CD4-positive, alpha-beta memory T cell (primary cell): ENCODE measurements at places on chromosomes 3 and 15.

GRCh38 chr15:101810876-101811275 is 1.1 kb upstream of the OR4F15 start:
- DNase-seq, result no peak

GRCh38 chr3:105613120-105613519 is 246.4 kb downstream of the ALCAM start:
- DNase-seq, result no peak

DNA sequence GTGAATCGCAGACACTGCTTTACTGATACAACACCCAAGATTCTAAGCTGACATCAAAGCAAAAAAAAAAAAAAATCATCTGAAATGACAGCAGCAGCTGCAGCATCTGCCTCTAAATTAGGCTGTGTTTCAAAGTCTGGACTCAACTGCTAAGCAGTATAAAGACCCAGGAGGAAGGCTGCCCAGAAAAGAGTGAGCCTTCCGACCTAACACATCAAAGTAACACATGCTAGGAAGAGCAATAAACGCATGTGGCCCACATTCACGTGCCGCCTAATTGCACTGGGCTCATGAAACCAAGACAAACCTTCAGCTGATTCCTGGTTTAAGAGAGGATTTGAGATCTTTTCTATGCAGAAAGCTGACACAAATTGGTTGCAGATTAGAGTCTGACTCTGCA is 317.1 kb downstream of the ZIC4 start:
- no peak for DNase-seq

GRCh38 chr3:20353286-20353685 is 167.3 kb upstream of the SGO1 start:
- DNase-seq, result no peak

- DNase-seq, result no peak
Observed at GRCh38 chr3:62822905-62823304, 52.3 kb downstream of the CADPS start.

GRCh38 chr15:84979651-84980050 is 2.0 kb upstream of the PDE8A start:
- DNase-seq, result no peak

DNA sequence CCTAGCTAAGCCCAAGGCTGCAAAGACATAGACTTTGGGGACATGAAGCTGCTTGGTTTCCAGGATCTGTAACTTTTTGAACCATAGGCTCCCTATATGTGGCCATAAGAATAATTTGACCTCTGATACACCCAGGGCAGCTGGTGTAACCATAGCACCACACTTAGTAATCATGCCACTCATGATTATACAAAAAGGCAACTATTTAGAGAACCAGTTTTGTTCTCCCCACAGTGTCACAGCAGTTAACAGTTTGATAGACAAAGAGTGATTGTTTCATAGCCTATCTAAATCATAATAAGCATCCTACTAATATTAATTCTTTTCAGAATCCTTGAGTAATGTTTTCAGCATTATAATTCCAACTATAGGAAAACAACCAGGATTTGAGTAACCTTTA is 334.9 kb downstream of the NEK10 start:
- no peak for DNase-seq

- DNase-seq, result no peak
Observed at GRCh38 chr3:49445391-49445790, 16.3 kb upstream of the NICN1 start.

DNA sequence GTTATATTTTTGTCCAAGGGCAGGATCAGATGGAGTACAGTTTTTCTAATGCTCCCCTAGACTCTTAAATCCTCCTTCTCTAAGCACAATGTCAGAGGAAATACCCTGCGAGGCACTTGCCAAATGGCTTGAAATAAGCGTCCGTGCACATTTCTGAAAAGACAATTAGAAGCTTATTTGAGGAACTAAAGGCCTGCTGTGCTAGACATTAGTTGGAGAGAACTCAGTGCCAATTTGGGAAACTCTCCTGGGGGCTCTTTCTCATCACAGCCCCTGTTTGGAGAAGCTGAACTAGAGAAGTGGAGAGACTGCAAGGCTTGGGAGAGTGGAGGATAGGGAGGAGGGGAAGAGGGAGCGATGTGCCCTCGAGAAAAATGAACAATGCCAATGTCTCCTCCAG is 247.6 kb upstream of the C2CD4B start:
- no peak for DNase-seq

DNA sequence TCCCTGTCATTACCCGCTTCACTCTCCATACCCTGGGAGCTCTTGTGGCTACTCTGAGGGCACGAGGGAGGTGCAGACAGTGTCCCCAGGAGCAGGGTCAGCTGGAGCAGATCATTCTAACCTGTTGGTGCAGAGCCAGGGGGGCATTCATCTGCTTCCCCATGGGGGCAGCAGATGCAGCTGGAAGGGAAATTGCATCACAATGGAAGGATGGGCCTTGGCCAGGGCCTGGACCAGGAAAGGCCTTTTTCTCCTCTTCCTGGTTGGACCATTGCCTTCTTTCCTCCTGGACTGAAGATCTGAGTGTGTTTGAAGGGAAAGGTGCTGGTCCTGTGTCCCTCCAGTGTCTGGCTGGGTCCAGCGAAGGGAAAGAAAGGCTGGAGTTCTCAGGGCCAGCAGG is 55.7 kb downstream of the EPHB1 start:
- no peak for DNase-seq

- no peak for DNase-seq
Observed at GRCh38 chr3:196135693-196136639, 54.1 kb upstream of the TFRC start.

- peak; percentile 4 for DNase-seq
Observed at GRCh38 chr3:122100591-122101463, 45.7 kb downstream of the CD86 start.

- DNase-seq, result no peak
Observed at GRCh38 chr3:30268288-30268687, 338.1 kb upstream of the TGFBR2 start.

DNA sequence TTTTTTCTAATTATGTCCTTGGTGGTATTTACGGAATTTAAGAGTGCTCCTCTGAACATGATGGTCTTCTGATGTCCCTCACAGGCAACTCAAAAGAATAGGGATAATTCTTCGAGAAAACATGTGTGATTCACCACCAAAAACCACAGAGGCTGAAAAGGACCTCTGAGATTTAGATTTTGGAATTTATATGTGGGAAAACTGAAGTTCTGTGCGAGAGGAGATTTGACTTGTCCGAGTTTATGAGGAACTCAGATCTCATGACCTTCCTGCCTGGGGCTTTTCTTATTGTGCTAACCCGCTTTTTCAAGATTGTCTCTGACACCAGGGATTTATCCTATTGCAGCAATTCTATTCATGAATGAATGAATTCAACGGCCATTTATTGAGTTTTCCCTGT is 142.4 kb downstream of the FAM43A start:
- DNase-seq, result no peak

GRCh38 chr15:78000091-78000926 is 77.2 kb downstream of the TBC1D2B start:
- peak; percentile 80 for DNase-seq

GRCh38 chr3:189659571-189659970 is 28.4 kb downstream of the TP63 start:
- no peak for DNase-seq

DNA sequence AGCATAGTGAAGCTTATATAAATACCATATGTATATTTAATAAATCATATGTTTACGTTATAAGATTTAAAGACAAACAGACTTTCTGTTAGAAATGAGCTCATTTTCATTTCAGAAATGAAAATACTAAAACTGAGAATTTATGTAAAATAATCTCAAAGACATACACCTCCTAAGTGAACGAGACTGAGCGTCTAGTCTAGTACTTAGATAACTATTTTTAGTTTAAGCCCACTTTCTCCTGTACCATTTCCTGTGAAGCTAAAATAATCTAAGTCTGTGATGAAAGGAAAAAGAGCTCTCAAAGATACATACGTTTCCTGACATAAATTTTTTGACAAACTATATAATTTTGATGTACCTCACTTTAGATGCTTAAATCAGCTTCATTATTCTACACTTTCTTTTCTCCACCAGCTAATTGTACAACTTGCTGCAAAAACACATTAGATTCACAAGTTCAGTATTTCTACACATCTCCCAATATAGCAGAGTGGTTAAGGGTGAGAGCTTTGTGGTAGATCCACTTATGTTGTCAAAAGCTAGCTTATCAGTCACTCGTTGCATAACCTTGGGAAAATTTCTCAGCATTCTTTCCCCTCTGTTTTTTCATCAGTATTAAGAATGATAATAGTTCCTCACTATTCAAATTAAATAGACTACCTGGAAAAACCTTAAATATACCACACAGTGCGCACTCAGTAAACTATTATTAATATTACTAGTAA is 703.0 kb downstream of the PLOD2 start:
- DNase-seq, result no peak

- DNase-seq, result no peak
Observed at GRCh38 chr3:107124885-107125284, 252.4 kb upstream of the CCDC54 start.

- no peak for DNase-seq
Observed at GRCh38 chr3:140699516-140700231, 21.8 kb downstream of the TRIM42 start.

GRCh38 chr3:159872374-159873109 is 116.1 kb upstream of the IL12A start:
- no peak for DNase-seq

DNA sequence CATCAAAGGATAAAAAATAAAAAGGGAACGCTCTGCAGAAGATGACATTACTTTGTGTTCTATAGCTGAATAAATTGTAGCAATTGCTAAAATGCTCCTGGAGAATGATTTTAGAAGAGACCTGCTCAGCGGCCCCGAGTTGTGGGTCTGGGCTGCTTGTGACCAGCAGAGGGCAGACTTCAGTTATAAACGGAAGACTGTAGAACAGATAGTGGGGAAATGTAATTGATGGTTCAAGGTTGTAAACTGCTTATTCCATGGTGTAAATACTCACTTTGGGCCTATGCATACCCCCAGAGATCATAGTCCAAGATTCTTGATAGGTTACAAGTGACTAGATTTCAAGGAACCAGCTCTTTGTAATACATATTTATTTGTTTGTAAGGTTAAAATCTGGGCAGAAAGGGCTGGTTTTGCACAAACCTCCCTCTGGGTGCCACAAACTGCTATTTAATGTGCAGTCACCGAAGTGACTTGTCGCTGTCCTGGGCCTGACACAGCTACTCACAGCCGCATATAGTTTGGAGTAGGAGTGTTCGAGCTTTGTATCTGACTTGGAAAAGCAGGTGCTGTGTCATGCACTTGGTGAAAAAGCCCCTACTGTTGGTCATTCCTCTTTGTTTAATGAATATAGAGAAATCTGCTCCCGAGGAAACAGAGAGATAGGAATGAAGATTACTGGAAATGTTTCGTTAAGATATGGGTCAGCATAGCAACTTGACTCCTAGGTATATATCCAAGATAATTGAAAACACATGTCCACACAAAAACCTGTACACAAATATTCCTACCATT is 34.7 kb upstream of the NDUFB4 start:
- peak; percentile 70 for DNase-seq

- no peak for DNase-seq
Observed at GRCh38 chr15:67862750-67863441, 23.1 kb upstream of the RNU6-1 start.

DNA sequence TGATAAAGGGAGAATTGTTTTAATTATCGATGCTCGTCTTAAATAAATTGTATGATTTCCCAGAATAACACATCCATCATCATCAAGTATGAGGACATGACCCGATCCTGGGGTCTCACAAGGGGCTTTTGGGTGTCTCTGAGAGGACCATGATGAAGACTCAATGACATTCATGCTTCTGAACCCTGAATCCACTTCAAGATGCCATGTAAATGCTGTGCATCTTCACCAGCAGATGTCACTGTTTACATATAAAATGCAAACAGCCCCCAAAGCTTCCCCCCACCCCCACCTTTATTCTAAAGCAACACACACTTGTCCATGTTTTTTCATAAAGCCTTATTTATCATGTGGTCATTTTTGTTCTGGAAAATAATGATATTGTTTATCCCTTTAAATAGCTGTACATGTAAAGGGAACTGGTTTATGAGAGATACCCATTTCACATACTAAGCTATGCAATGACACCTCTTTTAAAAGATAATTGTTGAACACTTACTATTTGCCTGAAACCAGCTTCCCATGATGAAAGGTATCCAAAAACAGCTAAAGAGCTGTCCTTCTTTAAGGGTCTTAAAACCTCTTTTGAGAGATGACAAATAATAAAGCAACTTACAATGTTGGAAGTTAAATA is 69.7 kb upstream of the UBE3A start:
- DNase-seq, result no peak

DNA sequence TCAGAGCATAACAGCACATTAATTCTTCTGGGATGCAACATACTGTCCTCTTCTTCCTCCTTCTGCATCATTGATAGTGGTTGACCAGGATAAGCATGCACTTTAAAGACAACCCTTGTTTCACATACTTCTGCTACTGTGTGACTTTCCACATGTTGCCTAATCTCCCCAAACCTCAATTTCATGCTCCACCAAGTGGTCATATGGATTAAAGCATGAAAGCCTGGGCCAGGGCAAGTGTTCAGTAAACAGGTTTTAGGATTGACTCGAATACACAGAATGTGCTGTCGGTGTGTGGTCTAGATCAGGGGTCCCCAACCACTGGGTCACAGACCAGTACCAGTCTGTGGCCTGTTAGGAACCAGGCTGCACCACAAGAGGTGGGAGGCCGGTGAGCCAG is 22.5 kb upstream of the BFSP2 start:
- DNase-seq, result no peak

DNA sequence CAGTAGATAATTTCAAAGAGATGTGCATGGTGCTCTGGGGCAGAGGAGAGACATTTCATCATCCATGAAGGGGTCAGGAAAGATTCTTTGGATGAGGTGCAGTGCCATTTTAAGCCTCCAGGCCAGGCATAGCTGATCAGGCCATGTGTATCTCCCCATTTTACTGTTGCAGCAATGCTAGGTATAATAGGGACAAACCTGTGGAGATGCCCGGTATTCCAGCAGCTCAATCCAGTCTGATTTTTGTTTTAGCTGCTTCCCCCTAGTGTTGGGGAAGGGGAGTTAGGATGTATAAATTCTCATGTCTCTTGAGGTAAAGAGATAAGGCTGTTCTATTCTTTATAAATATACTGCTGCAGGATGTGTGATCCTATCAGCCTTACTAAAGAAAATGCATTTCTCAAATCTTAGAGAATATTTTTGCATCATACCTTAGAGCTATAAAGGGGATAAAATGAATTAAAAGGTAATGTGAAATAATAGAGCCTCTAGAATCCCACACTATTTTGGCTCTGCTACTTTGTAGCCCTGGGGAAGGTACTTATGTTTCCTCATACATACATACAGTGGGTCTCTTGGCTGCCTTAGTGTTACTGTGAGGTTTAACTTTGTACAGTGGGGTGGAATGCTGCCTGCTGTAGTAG is 5.2 kb downstream of the CDV3 start:
- no peak for DNase-seq

GRCh38 chr3:10599444-10599843 is 94.1 kb upstream of the ATP2B2 start:
- DNase-seq, result no peak

DNA sequence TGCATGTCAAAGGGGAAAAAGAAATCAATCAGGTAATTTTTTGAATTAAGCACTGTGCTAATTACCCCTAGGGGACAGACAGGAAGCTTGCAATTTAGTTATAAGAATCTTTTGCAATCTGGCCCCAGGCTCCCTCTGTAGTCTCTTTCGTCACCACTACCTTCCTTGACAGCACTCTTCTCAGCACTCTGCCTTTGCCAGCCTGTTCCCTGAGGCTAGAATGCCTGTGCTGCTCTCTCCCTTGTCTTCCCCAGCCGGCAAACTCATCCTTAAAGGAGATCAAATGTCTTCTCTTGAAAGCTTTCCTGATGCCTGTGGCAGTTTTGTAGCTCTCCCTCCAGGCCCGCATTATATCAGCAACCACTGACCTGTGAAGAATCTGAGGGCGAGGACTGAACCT is 32.4 kb upstream of the PRTG start:
- no peak for DNase-seq

- DNase-seq, result no peak
Observed at GRCh38 chr3:155639462-155640055, 105.3 kb downstream of the PLCH1 start.
